ENCODE measurements at places on chromosomes 13 and 19. TPM values are rescaled to one million over a fixed set of nuclear protein-coding genes. Genes with fewer than 3 reads are reported as not detected.

- DNase-seq: no peak
- H3K36me3 ChIP-seq: no peaks in the 10 kb centered on the region
- H3K4me1 ChIP-seq: peaks cover 5% of the 10 kb centered on the region
- no peaks in the 10 kb centered on the region for H3K27me3 ChIP-seq
- no peak overlapping the region for H3K4me3 ChIP-seq
These were observed 29.7 kb downstream of the MCF2L start for GRCh38 chr13:112998521-112999280.

GRCh38 chr13:99723878-99724277, 222.6 kb downstream of the TM9SF2 start:
- H3K4me1 ChIP-seq: peaks cover 4% of the 10 kb centered on the region
- H3K4me3 ChIP-seq: no peak overlapping the region
- no peak overlapping the region for H3K27ac ChIP-seq

KLK14 gene
- total RNA-seq: 1.2 TPM

DNA sequence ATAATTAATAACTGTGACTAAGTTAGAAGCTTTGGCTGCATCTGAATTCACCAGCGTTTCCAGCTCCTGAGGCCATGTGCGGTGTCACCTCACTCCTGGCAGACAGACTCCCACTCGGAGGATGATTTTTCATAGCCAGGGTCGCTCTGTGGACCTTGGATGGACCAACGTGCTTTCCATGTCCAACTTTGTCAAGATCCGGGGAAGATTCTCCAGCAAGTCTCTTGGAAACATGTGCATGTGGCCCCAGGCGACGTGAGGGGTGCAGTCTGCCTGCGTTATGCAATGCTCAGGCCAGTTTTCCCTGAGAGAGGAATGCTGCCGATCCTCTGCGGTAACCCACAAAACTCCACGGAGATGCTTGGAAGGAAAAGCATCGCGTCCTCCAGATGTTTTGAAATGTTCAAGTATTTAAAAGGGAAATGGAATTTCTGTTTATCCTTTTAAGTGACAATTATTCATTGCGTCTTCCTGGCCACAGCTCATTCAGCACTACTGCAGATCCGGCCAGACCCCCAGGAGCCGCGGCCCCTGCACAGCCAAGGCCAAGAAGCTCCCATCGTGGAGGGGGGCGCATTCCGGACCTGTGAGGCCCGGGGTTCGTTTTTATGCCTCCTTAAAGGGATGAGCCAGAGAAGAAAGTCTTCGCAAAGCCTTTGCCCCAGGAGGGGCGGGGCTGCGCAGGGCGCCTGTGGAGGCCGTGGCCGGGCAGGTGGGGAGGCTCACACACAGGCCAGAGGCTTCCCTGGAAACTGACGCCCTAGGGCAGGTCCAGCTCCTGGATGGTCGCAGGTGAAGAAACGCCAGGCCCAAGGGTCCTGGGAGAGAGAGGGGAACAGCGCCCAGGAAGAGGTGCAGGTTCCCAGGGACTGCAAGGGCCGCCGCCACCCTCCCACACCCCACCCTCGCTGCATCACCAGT, 46.0 kb downstream of the C13orf46 start:
- H3K27me3 ChIP-seq: peaks cover 35% of the 10 kb centered on the region
- no peak for DNase-seq
- H3K4me1 ChIP-seq: peaks cover 13% of the 10 kb centered on the region
- no peak overlapping the region for H3K27ac ChIP-seq

KLK15 gene
- not detected for total RNA-seq

Data from activated T-cell treated with anti-CD3 and anti-CD28 coated beads, Interleukin-2, amount 50 U/mL, for 72 hours (primary cell).